Endothelial cell (in vitro differentiated cells): ENCODE measurements at places on chromosomes 5 and 9. TPM values are rescaled to one million over a fixed set of nuclear protein-coding genes. Genes with fewer than 3 reads are reported as not detected.
A peak's percentile ranks its signal among the peaks of the same experiment; 100 is the strongest.

Gene CYLC2
- not detected for total RNA-seq

DNA sequence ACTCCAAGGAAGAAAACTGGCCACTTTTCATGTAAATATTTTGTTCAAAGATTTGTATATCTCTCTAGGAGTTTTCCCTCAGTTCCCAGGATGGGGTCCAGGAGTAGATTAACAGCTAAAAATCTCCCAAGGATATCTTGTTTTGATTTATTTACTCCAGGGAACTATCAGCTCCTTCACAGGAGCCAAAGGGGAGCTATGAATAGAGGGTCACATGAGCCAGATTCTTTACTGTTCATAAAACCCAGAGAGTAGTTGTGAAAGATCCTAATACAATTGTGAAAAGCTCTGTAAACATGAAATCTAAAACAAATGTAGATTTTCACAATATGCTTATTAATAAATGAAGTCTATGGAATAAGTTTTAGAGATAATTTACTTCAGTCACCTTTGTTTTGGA lies 16.9 kb downstream of the DIMT1 start:
- H3K27me3 ChIP-seq: no peaks in the 10 kb centered on the region
- no peak overlapping the region for H3K4me3 ChIP-seq
- peaks cover 11% of the 10 kb centered on the region for H3K36me3 ChIP-seq
- no peak for DNase-seq
- no peak overlapping the region for H3K27ac ChIP-seq

DNA sequence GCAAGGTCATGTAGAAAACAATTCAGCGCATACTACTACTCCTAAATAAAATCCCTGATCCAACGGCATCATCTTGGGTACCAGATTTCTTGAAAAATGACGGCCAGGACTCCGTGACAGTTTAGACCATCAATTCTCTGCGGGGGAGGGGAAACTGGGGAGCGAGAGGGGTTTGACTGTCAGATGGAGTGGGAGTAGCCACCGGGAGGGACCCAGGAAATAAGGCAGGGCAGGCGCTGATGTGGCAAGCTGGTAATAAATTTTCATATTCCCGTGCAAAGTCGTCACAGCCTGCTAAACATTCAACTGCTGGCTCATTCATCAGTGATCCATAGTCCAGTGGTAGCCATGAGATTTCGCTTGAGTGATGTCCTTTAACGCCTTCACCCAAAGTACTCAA lies 457 bp upstream of the CDH18 start:
- peaks cover 5% of the 10 kb centered on the region for H3K4me1 ChIP-seq
- H3K27me3 ChIP-seq: no peaks in the 10 kb centered on the region
- no peaks in the 10 kb centered on the region for H3K36me3 ChIP-seq
- H3K27ac ChIP-seq: no peak overlapping the region
- DNase-seq: no peak

DNA sequence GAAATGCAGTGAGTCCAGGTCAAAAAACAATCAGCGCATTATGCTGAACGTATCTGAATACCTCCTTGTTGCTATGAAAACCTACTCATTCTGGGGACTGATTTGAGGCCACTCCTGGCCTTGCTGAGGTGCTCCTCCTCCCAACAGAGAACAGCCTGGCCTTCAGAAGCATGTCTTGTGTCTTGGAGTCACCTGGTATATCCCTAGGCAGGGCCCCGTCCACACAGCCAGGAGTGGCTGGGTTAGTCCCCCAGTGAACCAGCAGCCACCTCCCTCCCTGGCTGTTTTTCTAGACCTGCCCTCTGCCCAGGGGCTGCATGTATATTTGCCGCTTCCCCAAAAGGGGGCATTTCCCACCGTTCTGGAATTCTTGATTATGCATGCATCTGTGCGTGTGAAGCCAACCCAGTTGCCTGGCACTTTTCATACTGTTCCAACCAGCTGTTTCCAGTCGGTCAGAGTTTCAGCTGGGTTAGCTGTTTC lies 99.2 kb upstream of the SPATA31C2 start:
- no peak overlapping the region for H3K4me3 ChIP-seq
- H3K27me3 ChIP-seq: no peaks in the 10 kb centered on the region
- no peaks in the 10 kb centered on the region for H3K4me1 ChIP-seq
- no peak for DNase-seq
- H3K27ac ChIP-seq: no peak overlapping the region

DNA sequence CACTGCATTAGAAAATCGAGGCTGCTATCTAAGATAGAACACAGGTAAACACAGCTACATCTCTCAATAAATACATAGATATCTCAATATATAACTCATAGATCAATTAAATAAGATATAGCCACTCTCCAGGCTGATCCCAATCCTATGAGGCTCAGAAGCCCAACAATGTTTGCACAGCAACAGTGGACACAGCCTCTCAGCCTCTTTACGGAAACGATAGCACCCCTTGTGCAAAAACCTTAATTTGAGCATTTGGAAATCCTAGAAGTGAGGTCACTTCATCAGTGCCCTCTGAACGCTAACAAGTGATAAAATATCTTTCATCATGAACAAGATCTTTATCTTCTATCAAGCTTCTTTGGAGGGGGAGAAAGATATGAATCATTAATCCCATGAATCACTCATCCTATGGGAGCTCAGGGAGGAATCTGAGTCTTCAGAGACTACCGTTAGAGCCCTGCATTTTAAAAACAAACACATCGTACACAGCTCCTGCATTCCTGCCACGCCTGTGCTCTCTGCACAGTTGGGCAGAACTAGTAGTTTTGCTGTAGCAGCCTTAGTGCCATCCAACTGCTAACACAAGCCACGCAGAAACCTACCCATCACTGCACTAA lies 71.4 kb downstream of the MED27 start:
- H3K27ac ChIP-seq: no peak overlapping the region
- no peak for DNase-seq
- peaks cover 8% of the 10 kb centered on the region for H3K36me3 ChIP-seq
- H3K4me1 ChIP-seq: peaks cover 7% of the 10 kb centered on the region
- H3K27me3 ChIP-seq: peaks cover 4% of the 10 kb centered on the region

DNA sequence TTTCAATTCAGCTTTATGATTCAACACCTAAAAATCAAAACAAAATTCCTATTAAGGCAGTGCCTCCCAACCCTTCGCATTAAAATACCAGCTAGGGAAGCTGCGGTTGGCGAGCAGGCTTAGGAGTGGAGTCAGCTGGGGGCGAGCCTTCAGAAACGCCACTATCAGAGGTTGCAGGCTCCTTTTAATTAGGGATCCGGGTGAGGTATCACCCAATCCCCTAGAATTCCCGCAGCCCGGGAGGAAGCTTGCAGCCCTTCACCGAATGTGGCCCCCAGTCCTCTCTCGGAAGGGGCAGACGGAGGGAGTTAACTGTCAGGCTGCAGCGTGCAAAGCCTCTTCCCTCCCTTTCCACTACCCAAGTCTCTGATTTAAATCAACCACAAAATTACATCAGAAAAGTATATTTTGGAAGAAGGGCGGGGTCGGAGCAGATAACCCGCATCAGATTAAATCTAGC lies 1.7 kb downstream of the STC2 start:
- H3K27me3 ChIP-seq: peaks cover 15% of the 10 kb centered on the region
- H3K27ac ChIP-seq: no peak overlapping the region
- peaks cover 41% of the 10 kb centered on the region for H3K4me1 ChIP-seq

GRCh38 chr5:65100911-65101631 lies 332.3 kb downstream of the CWC27 start:
- peaks cover 2% of the 10 kb centered on the region for H3K36me3 ChIP-seq
- H3K27ac ChIP-seq: peak overlapping the region; percentile 94
- peak; percentile 56 for DNase-seq
- no peak overlapping the region for H3K4me3 ChIP-seq
- peaks cover 11% of the 10 kb centered on the region for H3K27me3 ChIP-seq
- H3K4me1 ChIP-seq: peaks cover 43% of the 10 kb centered on the region

- no peaks in the 10 kb centered on the region for H3K4me1 ChIP-seq
- H3K27ac ChIP-seq: no peak overlapping the region
- no peaks in the 10 kb centered on the region for H3K27me3 ChIP-seq
Measured at GRCh38 chr9:109652112-109652511, 127.9 kb upstream of the PALM2AKAP2 start.

DNA sequence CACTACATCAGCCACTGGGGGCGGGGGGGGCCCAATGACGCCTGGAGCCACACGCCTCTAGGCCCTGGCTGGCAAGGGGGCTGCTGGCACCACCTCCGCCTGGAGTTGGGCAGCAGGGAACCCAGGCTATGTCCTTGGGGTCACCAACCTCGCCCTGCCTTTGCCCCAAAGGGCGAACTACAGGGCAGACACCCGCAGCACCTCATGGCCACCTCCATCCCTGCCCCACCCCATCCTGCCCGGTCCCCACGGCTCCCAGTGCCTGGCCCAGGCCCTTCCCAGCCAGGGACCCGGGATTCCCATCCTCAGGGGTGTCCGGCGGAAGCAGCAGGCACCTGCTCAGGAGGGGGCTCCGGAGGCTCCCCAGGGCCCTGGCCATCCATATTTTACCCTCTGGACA lies 37.0 kb downstream of the NACC2 start:
- no peaks in the 10 kb centered on the region for H3K4me1 ChIP-seq
- no peak overlapping the region for H3K4me3 ChIP-seq
- H3K27me3 ChIP-seq: no peaks in the 10 kb centered on the region
- H3K36me3 ChIP-seq: peaks cover 3% of the 10 kb centered on the region

DNA sequence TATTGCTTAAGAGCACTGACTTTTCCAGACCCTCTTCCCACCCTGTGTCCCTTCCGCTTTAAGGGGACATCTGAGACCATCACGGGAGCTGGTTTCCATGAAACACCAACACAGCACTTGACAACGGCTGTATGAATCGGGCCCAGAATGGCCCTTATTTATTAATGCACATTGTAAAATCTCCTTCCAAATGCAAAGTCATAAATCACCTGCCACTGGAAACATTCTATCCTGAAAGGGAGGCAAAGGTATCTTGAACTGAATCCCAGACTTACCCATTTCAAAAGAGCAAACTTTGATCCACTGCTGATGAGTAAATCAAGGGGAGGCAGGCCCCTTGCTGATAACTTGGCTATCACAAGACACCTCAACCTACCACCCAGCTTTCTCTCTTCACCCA lies 37.4 kb downstream of the SHB start:
- no peak overlapping the region for H3K27ac ChIP-seq
- peaks cover 30% of the 10 kb centered on the region for H3K4me1 ChIP-seq

DNA sequence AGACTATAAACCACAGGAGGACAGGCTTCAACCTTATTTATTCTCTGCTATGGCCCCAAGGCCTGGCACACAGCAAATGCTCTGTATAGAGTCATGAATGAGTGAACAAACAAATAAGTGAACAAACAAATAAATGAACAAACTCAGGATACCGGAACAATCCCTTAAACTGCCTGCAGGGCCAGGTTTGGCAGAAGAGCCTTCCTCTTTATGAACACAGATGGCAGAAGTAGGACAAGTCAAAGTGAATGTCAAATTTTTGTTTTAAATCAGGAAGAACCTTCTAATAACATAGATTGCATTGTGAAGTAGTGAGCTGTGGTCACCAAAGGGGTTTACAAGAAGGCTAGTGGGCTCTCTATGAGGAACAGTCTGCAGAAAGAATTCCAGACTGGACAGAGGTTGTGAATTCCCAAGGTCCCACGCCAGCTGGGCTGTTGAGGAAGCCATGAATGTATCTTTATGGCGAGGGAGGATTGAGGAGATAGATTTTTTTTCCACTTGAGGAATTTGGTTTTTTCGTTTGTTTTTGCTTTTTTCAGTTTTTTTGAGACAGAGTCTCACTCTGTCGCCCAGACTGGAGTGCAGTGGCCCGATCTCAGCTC lies 30.3 kb upstream of the STING1 start:
- peaks cover 11% of the 10 kb centered on the region for H3K4me1 ChIP-seq
- DNase-seq: no peak
- H3K36me3 ChIP-seq: peaks cover 4% of the 10 kb centered on the region
- H3K27ac ChIP-seq: no peak overlapping the region
- H3K4me3 ChIP-seq: no peak overlapping the region
- H3K27me3 ChIP-seq: peaks cover 9% of the 10 kb centered on the region
